ENCODE measurements at places on chromosomes 1 and 21.

DNA sequence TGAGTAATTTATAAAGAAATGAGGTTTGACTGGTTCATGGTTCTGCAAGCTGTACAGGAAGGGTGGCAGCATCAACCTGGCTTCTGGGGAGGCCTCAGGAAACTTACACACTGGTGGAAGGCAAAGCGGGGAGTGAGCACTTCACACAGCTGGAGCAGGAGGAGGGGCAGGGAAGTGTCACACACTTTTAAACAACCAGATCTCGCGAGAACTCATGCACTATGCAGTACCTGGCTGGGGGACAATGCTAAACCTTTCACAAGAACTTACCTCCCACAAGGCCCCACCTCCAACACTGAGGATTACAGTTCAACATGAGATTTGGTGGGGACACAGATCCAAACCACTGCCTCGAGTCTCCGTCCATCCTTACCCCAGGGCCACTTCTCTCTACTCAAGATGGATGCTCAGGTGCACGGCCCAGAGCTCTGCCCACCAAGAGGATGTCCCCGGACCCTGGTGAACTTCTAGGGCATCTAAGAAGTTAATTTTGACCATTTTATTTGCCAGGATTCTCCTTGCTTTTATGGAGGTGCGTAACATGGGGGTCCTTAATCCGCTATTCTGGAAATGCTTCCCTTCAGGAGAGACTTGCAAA lies 22.7 kb upstream of the ACTRT2 start:
- DNase-seq: no peak

DNA sequence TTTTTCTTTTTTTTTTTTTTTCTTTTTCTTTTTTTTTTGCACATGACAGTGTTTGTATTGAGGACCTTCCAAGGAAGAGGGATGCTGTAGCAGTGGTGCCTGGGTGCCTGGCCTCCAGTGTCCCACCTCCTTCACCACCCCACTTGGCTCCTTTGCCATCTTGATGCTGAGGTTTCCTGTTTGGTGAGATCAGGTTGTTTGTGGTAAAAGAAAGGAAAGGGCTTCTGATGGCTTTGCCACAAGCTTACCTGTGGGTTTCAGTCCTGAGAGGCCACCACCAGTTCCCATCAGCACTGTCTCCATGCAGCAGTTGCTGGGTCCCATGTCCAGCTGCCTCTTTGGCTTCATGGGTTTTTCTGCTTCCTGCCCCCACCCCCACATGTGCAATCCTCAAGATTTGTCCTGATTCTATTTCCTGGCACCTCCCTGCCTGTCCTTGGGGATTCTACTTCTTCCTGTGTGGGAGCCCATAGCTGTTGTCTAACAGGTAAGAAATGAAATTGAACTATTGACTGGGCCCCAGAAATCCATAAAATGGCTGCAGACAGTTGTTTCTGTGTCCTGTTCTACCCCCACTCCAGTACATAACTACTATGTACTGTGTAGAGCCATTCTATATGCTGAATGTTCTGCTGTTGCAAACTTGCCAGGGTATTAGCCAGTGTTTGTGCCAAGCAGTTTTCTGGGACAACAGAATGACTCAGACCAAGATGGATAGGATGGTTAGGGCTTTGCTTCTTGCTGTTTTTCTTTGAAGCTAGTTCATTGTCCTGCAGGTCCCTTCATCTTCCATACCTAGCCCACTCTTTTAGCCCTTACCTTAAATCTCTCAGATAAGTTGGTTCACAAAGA lies 4.2 kb upstream of the CCDC28B start:
- no peak for DNase-seq

GRCh38 chr1:230861489-230861888 lies 6.8 kb downstream of the C1orf198 start:
- no peak for DNase-seq

GRCh38 chr1:208223136-208223535 lies 21.0 kb downstream of the PLXNA2 start:
- no peak for DNase-seq

- no peak for DNase-seq
These were observed 182.7 kb upstream of the PTBP2 start for GRCh38 chr1:96538883-96539282.
